ENCODE measurements at places on chromosomes 6 and 20.

DNA sequence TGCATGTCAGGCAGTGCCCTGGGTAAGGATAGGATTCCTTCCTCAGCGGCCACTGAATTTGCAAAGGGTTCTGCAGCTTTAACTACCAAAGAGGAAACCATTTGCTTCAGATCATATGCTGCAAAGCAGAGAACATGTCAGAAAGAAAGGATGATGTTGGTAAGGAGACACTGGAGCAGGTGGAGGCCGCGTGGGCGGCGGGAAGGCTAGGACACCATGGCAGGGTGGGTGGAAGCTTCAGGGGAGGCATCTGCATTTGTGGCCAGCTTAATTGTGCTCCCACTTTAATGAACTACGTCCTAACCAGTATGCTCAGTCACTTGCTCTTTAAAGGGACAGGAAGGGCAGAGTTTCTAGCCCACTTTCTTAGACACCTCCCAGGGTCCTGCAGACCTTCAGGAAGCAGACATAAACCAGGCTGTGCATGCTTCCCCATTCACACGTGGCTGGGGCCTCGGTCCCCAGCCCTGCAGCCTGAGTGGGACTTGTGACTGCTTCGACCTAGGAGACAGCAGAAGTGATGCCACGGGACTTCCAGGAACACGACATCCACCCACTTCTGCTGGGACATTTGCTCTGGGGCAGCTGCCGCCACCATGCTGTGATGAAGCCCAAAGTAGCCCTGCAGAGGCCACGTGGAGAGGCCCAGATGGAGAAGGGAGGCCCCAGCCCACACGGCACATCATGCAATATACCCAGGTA lies 76.1 kb downstream of the GINS1 start:
- peak; percentile 48 for DNase-seq

DNA sequence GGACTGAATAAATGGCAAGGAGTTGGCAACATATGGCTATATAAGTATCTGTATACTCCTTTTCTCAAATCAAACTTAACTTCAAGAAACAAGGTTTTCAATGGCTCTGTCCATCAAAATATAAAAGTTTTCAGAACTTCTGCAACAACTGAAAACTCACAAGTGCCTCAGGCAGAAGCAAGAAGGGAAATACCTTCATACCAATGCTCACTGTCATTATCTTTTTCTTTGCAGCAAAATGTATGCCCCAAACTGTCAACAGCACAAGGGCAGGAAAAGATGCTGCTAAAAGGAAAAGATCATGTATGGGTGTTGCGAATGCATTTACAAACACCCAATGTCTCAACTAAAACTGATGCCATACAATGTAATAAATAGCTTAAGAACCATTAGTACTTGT lies 45.9 kb downstream of the PTPRK start:
- DNase-seq = no peak

DNA sequence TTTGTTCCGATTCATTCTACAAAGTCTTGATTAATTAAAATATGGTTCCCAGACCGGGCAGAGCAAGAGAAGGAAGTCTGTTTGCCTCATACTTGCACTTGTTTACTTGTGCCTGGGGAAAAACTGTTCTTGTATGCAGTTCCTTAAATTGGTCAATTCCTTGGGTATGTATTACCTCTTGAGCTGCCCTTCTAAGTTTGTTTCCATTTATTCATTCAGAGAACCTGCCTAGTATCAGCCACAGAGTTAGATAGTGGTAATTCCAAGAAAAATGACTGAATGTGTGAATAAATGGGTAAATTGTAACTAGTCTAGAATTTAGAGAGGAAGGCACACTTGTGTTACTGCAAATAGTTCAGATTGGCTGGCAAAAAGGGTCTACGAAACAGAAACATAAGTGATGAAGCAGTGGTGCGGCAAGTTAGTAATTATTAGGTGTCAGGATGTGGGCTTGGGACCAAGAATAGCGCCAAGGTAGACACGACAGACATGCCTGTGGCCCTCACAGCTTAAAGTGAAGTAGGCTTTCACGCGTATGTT lies 525 bp upstream of the MAK start:
- no peak for DNase-seq

GRCh38 chr20:57509665-57510237 lies 15.2 kb downstream of the CTCFL start:
- peak; percentile 26 for DNase-seq

GRCh38 chr6:16277101-16277981 lies 39.0 kb downstream of the GMPR start:
- peak; percentile 53 for DNase-seq

DNA sequence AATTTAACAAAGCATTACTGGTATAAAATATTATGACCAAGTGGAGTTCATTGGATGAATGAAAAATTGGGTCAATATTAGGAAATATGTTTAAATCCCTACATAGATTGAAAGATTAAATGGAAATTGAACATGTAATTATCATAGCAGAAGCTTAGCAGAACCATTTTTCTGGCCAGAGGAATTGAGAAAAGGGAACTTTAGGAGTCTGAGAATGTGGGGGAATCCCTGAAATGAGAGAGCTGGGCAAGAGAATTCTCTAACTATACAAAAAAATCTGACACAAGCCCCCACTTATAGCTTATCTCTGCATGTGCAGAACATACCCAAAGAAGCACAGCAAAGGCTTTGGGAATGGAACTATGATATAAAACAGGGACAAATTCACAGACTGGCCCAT lies 67.4 kb upstream of the ARHGAP18 start:
- DNase-seq = peak; percentile 17

DNA sequence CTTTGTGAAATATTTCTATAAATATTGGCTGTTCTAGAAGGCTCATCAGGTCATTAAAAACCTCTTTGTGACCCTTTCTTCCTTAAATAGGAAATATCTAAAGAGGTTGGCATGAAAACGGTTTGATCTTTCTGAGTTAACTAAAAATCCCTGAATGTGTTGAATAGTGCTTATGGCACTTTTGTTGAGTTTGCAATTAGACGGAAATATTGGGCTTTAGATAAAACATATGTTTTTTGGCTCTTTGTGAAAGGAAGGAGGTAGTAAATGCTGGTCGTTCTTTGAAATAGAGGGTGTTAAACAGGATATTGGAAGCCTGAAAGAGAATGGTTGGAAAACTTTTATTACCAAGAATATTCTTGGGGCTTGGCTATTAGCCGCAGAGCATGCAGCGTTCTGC lies 163.0 kb downstream of the ARID1B start:
- no peak for DNase-seq

- no peak for DNase-seq
These were observed 83.3 kb downstream of the PLCB1 start for GRCh38 chr20:8215361-8215781.

DNA sequence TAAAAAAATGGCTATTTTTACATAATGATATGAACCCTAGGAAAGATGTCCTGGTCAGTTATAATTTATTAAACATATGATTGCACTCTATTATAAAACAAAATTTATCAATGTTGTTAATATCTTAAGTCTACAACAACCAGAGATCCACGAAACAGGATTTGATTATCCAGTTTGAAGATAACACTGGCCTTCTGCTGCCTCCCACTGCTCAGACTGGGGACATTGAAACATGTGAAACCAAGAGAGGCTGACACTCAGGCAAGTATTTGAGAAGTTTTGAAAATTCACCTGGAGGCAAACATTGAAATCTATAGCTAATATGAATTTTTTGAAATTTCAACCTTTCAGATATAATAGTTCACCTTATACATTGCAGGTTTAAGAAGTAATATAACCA lies 219.3 kb upstream of the HSF2 start:
- DNase-seq = no peak

GRCh38 chr20:50398064-50398463 lies 112.1 kb upstream of the PTPN1 start:
- DNase-seq = no peak

DNA sequence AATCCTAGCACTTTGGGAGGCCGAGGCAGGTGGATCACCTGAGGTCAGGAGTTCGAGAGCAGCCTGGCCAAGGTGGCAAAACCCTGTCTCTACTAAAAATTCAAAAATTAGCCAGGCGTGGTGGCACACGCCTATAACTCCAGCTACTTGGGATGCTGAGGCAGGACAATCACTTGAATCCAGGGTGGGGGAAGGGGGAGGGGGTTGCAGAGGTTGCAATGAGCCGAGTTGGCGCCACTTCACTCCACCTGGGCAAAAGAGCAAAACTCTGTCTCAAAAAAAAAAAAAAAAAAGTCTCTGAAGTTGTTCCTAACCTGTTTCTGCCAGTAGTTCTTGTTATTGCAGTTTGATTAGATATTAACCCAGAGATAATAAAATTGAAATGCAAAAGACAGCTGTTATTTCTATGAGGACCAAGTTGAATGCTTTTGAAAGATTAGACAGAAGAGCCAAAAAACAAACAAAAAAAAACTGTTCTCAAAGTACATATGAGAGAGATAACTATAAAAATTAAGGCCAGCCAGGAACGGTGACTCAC lies 22.6 kb downstream of the PIGU start:
- no peak for DNase-seq

- no peak for DNase-seq
These were observed 291.0 kb downstream of the CDH4 start for GRCh38 chr20:61543086-61543485.

DNA sequence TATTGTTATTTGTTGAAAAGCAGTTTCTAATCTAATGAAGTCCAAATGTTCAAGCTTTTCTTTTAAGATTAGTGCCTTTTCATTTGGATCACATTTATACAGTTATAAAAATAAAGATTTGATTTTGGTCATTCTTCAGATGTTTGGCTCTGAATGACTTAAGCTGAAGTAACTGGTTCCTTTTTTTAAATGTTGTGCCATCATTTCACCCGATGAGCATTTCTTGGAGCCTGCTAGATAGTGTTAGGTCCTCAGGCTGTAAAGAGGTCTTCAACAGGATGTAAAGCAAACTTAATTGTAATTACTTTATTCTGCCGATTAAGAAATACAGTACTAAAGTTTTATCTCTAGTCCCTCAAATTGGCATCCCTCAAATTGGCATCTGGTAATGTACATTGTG lies 41.2 kb upstream of the ASIP start:
- peak; percentile 56 for DNase-seq

- DNase-seq = no peak
These were observed 6.0 kb downstream of the DDX43 start for GRCh38 chr6:73400656-73401055.

GRCh38 chr6:134510142-134510541 lies 192.2 kb upstream of the SGK1 start:
- DNase-seq = peak; percentile 73

- DNase-seq = no peak
These were observed 21.4 kb downstream of the UBE3D start for GRCh38 chr6:83044091-83044768.

GRCh38 chr6:43771858-43772680 lies 2.1 kb downstream of the VEGFA start:
- peak; percentile 31 for DNase-seq

GRCh38 chr20:45399018-45399417 lies 9.1 kb upstream of the DBNDD2 start:
- no peak for DNase-seq

DNA sequence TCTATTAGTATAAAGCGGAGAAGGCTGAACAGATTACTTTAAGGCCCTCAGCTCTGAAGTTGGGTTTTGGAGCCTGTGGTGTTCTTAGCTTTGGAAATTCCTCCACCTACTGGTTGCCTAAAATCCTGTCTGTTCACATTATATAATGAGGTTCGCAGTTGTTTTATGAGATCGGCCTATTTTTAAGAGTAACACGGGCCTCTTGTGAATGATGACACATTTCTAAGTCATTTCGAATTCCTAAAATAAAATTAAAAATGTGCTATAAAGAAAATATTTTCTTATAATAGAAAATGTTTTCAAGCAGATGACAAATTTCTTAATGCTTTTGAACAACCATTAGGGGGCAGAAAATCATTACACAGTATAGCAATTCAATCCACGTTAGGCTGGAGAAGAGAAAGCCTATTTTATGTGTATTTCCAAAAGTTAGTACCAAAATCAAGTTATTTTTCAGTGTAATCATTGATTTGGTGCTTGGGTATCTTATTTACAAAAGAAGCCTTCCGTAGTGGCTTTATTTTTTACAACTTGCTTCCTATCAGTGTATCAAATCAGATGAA lies 15.8 kb upstream of the FAM8A1 start:
- peak; percentile 58 for DNase-seq

DNA sequence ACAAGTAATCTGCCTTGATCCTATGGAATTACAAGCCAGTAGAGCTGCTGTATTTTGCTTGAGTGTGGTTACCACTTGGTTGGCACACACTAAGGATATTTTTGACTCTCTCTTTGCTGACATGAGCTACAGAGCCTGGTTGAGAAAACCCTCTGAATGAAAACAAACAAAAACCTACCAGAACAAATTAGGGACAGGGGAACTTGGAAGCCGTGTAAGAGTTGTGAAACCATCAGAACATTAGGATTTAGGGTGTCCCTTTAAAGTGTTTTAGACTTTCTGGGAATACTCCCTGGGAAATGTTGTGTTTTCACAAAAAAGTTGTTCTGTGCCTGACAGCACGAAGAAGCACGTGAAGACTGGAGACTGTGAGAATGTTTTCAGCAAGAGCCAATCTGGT lies 20.5 kb upstream of the PDE7B start:
- no peak for DNase-seq

DNA sequence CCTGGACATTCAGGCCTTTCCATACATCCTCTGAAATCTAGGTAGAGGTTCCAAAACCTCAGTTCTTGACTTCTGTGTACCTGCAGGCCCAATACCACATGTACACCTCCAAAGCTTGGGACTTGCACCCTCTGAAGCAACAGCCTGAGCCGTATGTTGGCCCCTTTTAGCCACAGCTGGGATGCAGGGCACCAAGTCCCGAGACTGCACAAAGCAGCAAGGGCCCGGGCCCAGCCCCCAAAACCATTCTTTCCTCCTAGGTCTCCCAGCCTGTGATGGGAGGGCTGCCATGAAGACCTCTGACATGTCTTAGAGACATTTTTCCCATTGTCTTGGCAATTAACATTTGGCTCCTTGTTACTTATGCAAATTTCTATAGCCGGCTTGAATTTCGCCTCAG lies 107.4 kb upstream of the FRMD1 start:
- no peak for DNase-seq

GRCh38 chr6:163533443-163533842 lies 118.9 kb downstream of the QKI start:
- DNase-seq = peak; percentile 84

DNA sequence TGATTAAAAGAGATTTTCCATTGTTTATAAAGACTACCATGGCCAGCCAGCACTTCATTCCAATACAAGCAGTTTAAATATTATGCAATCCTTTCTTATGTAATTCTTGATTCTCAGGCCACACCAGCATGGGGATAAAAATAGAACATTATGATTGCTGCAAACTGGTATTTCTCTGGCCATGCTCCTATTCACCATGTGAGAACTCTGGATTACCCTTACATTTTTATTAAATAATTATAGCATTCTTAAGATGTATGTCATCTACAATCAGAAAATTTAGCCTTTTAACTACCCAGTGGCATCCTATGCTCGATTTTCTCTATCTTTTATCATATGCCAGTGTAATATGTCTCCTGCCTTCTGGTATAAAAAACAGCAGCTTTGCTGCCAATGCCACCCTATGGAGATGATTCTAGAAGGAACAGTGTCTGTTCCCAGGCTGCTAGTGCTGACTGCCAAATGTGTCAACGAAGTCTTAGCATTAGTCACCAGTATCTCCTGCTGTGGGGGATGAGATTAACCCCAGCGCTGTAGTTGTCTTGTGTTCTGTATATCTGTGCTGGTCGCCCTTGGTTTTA lies 501.4 kb downstream of the BCKDHB start:
- DNase-seq = peak; percentile 78

Data from inflammatory macrophage treated with lipopolysaccharide for 1 hour (primary cell).